ENCODE measurements at places on chromosomes 13 and 19. TPM values are rescaled to one million over a fixed set of nuclear protein-coding genes. Genes with fewer than 3 reads are reported as not detected.

DNA sequence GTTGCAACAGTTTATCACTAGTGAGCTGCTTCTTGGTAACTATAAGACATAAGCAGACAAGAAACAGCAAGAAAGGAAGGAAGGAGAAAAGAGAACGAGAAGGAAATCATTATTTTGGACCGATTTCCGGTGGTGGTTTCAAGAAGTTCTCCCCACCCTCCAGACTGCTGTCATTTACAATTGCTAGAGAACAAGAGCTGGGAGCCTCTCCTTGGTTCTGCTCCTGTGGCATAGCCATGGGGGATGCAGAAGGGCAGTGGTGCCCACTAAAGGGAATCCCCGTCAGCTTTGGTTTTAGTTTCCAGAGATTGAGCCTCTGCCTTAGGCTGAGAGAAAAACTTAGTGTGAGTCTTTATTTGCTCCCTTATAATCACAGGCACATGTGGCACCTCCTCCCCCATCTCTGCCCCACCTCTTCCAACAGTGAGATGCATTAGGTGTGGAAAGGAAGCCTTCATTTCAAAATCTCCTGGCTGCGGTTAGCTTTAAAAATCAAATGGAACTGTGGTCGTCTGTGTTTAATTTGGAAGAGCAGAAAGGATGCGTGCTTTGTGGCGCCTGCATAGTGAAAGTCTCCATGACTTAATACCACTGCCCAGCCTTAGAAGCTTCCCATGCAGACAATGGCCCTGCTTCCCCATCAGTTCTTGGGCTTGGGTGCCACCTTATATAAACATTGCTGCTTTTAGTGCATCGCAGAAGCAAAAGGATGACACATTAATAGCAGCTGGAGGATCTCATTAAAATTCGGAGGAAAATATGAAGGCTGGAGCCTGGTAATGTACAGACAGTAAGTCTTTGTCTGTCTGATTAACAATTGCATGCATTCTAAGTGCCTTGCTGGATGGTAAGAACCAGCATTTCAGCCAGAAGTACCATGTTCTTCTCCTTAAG, 25.0 kb downstream of the LRCH1 start:
- DNase-seq = no peak

DNA sequence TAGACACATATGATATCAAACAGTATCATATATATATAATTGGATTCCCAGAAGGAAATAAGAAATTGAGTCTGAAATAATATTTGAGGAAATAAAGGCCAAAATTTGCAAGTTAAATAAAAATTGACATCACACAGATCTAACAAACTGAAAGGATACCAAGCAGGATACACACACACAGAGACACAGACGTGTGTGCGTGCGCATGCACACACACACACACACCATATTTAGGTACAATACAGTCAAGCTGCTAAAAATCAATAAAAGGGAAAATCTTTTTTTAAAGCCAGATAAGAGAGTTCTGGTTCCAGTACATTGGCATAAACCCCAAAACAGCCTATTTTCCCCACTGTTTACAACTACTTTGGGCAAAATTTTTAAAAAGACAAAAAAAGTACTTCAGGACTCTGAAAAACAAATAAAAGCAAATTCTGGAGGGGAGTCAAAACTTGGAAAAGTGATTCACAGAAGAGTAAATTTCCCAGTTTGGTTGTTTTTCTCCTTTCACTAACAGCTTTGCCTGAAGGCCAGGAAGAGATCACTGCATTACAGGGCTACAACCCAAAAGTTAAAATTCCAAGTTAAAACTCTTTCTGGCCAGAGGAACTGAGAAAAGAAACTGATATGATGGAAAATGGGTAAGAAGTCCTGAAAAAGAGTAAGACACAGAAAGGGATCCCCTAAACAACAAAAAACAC, 16.2 kb downstream of the MYCBP2 start:
- DNase-seq = no peak

- DNase-seq = no peak
These were observed 5.3 kb downstream of the NECTIN2 start for GRCh38 chr19:44851427-44851826.

GRCh38 chr13:112748947-112749735, 59.3 kb downstream of the ATP11A start:
- peak; percentile 74 for DNase-seq

- DNase-seq = no peak
These were observed 1073.4 kb downstream of the PCDH17 start for GRCh38 chr13:58704953-58705352.

GRCh38 chr13:72097568-72097967, 230.6 kb upstream of the DACH1 start:
- no peak for DNase-seq

- DNase-seq = peak; percentile 78
These were observed 62.1 kb downstream of the ARHGEF7 start for GRCh38 chr13:111177081-111177711.

DNA sequence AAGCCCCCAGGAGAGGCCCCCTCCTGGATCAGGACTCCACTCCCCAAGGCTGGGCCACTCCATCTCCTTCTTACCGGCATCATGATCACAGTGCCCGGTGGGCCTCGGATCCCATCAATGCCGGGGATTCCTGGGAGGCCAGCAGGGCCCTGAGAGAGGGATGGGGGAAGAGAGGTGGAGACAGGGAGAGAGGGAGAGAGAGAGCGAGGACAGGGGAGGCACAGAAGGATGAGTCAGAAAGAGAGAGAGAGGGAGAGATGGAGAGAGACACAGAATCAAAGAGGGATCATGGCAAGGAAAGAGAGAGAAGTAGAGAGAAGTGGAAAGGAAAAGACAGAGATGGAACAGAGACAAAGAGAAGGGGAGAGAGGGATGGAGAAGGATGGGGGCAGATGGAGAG, 13.8 kb downstream of the COL5A3 start:
- DNase-seq = no peak

Gene PDE4C
- total RNA-seq = 1.6 TPM

Gene OLFM4
- total RNA-seq = 0.06 TPM

Gene CERS1
- total RNA-seq = 2.6 TPM

GRCh38 chr13:33743438-33744368, 74.2 kb upstream of the RFC3 start:
- no peak for DNase-seq

Gene DOHH
- 16.0 TPM for total RNA-seq

GRCh38 chr13:48275507-48275906, 28.0 kb upstream of the RB1 start:
- no peak for DNase-seq

Gene SNRNP70
- total RNA-seq = 109 TPM

DNA sequence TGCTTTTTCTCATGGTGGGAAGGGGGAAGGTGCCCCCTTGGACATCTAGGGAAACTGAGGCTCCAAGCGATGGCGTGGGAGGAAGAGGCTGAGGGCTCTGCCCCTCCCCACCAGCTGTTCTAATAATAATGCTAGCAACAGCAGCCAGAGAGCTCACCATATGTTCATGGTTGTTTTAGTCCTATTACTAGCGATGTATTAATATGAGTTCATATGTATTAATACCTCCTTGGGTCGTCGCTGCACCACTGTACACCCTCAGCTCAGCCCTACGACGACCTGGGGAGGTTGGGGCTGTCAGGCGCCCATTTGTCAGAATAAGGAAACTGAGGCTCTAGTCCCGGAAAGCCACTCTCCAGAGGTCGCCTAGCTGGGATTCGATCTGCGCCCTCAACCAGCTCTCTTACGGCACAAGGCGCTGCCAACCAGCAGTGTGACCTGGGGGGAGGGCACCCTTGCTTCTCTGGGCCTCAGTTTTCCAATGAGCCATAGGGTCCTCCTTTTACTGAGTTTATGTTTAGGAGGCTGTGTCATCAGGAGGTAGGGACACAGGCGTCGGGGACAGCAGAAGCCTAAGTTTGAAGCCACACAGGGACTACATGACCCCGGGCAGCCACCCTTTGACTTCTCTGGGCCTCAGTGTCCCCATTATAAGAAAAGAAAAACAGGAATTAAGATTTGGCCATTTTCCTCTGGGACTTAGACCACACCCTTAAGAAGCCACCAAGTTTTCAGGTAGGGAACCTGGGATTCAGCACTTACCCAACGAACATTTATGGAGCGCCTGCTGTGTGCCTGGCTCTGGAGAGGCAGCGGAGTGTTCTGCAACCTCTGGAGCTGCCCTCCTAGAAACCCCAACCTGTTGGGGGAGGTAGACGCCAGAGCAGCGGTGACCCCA, 664 bp downstream of the MAST3 start:
- DNase-seq = no peak

Measured in adrenal gland (tissue), 19 donors.